ENCODE measurements at places on chromosomes 11 and 22.

- DNase-seq = no peak
Measured at GRCh38 chr11:134711588-134711987, 299.5 kb upstream of the B3GAT1 start.

DNA sequence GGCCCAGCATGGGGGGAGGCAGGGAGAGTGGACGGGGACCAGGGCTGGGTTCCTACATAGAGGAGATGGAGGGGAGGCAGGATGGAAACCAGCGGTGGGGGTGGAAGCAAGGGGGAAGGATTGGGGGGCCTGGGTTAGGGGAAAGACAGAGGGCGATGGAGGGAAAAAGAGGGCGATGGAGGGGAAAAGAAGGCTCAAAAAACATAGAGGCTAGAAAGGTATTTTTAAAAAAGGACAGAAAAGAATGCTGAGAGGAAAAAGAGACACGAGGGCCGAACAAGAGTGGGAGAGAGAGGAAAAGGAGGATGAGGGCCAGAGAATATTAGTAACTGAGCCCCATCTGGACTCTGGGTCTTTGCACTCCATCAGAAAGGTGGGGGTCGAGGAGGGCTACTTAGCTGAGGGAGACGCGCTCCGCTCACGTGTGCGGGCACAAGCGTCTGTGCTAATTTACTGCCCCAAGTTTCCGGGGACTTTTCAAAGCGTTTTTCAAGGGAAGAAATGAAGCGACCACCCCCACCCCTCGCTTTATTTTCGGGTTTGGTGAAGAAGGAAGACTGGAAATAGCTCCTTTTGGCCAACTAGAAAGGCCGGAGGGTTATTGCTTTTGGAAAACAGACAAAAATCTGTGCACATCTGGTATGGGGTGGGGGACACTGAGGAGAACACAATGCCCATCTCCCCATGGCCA is 14.5 kb downstream of the PAX6 start:
- DNase-seq = no peak

GRCh38 chr11:114295676-114296604 is at the start of gene NNMT:
Gene NNMT (plus strand): TSS chr11:114296399. CDS start chr11:114296557, 158 bp downstream.
- DNase-seq = no peak

DNA sequence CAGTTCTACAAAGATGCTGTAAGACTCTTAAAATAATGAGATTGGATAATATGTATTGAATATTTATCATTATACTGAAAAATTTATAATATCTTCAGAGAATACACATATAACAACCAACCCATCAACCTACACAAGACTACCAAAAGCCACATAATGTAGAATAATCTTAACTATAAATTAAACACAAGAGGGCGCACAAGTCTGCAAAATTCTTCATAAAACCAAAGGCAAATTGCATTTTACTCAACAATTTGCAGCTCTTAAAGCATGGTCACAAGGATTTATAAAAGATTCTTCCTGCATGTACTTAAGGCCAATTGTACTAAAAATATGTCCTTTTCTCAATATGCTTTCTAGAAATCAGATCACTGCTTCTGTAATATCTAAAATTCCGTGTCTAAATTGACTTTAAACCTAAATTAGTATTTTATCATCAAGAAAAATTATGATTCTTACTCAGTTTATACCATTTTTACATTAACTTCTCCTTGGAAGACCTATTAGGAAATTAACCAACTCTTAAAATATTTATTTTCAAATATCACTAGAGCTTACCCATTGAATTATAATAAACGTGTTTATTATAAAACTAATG is 79.0 kb downstream of the TTC28 start:
- DNase-seq = no peak

DNA sequence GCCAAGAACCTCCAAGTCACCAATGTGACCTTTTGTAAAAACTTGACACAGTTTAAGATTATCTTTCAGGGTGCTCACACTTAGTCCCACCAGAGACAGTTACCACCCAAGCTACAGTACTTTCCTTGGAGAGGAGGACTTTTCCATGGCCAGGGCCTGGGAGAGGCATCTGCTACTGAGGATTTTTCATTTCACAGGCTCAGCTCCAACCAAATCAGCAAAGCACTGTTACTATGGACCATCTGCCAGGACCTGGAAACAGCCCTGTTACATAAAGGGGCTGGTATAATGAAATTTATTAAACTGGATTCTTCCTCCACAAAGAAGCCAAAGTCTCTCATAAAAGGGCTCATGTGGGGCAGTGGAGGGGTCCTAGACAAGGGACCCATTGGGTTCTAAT is 38.6 kb downstream of the SERGEF start:
- DNase-seq = no peak

DNA sequence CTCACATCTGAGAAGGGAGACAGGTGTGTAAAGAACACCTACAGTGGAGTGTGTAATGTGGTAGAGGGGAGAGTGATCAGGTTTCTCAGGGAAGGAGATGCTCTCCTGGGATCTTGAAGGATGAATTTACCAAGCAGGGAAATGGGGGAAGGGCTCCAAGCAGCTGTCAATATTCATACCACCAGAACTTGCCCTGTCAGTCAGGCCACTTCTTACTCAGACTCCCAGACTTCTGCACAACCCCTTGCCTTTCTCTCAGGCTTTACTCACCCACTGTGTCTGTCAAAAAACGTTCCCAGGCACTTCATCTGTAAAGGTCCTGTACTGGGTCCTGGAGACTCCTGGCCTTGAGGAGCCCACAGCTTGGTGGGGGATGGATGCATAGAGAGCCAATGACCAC is 14.0 kb upstream of the FCHSD2 start:
- no peak for DNase-seq

- no peak for DNase-seq
Measured at GRCh38 chr22:21937041-21937820, 15.4 kb downstream of the PPM1F start.
